ENCODE measurements at places on chromosomes 3 and 15.

- H3K36me3 ChIP-seq: no peaks in the 10 kb centered on the region
- peaks cover 13% of the 10 kb centered on the region for H3K4me1 ChIP-seq
- H3K4me3 ChIP-seq: no peak overlapping the region
- DNase-seq: no peak
- no peaks in the 10 kb centered on the region for H3K27me3 ChIP-seq
- no peak overlapping the region for H3K27ac ChIP-seq
These were observed 38.8 kb upstream of the IQSEC1 start for GRCh38 chr3:13111873-13112520.

DNA sequence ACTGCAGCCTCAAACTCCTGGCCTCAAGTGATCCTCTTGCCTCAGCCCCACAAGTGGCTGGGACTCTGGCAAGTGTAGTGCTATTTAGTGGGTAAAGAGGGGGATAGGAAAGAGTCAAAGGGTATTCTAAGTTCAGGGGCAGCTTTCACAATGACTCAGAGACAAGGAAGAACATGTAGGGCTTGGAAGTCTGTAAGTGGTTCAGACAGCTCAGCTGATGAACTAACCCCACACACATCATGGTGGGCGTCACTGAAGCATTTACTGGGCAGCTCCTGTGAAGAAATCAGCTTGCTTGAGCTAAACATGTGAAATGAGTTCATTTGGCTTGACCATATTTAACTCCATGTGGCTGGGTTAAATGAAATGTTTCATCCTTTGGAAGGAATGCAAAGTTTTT is 34.6 kb upstream of the THSD4 start:
- H3K27ac ChIP-seq: no peak overlapping the region
- no peak overlapping the region for H3K4me3 ChIP-seq
- DNase-seq: no peak
- no peaks in the 10 kb centered on the region for H3K4me1 ChIP-seq
- H3K36me3 ChIP-seq: no peaks in the 10 kb centered on the region
- H3K27me3 ChIP-seq: peaks cover 8% of the 10 kb centered on the region

GRCh38 chr3:46183330-46183729 is 24.8 kb downstream of the CCR1 start:
- no peak overlapping the region for H3K4me3 ChIP-seq
- no peaks in the 10 kb centered on the region for H3K4me1 ChIP-seq
- no peak for DNase-seq
- H3K36me3 ChIP-seq: no peaks in the 10 kb centered on the region

DNA sequence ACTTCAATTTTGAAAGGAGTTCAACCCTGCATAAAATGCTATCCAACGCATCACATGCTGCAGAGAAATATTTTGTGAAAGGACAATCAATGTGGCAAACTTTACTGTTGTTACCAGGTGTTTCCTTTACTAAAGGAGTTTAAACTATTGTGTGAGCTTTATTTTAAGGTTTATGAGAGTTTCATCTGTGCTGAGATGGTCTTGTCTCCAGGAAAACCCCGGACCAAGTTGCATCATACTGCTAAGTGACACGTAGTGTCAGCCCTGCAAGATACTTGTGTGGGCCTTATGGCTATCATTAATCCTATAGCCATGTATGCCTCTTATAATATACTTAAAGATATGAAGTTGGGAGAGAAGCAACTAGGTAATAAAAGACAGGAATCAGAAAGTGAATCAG is 94.5 kb upstream of the EPHA6 start:
- no peaks in the 10 kb centered on the region for H3K27me3 ChIP-seq
- no peaks in the 10 kb centered on the region for H3K4me1 ChIP-seq
- DNase-seq: no peak
- no peak overlapping the region for H3K4me3 ChIP-seq
- no peak overlapping the region for H3K27ac ChIP-seq
- H3K36me3 ChIP-seq: no peaks in the 10 kb centered on the region

GRCh38 chr3:128343287-128344051 is 123.2 kb downstream of the DNAJB8 start:
- H3K36me3 ChIP-seq: peaks cover 25% of the 10 kb centered on the region
- H3K4me1 ChIP-seq: no peaks in the 10 kb centered on the region
- no peaks in the 10 kb centered on the region for H3K27me3 ChIP-seq
- no peak overlapping the region for H3K27ac ChIP-seq
- H3K4me3 ChIP-seq: no peak overlapping the region
- DNase-seq: no peak

DNA sequence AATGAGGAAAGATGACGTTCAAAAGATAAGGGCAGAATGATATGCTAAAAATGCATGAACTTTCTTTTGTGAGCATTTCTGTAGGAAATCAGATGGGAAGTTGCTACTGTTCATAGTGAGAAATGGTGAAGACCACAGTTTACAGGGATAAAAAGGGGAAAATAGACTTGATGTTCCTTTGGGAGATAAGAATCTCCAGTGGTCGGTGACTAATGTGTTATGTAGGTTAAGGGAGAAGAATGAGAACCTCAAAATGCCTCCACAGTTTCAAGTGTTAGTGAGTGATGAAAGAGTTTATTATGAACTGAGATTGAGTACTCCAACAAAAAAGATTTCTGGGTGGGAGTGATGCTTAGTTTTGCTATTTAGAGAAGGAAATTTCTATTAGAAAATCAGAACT is 247.2 kb downstream of the LSAMP start:
- DNase-seq: no peak
- no peak overlapping the region for H3K27ac ChIP-seq
- no peaks in the 10 kb centered on the region for H3K4me1 ChIP-seq
- H3K4me3 ChIP-seq: no peak overlapping the region
- H3K36me3 ChIP-seq: no peaks in the 10 kb centered on the region

GRCh38 chr3:177538750-177539730 is 341.8 kb upstream of the TBL1XR1 start:
- H3K27me3 ChIP-seq: no peaks in the 10 kb centered on the region
- peaks cover 27% of the 10 kb centered on the region for H3K4me1 ChIP-seq
- H3K36me3 ChIP-seq: no peaks in the 10 kb centered on the region
- peak; percentile 58 for DNase-seq
- H3K27ac ChIP-seq: peak overlapping the region; percentile 31
- peak overlapping the region; percentile 19 for H3K4me3 ChIP-seq

- no peak overlapping the region for H3K4me3 ChIP-seq
- H3K36me3 ChIP-seq: no peaks in the 10 kb centered on the region
- H3K4me1 ChIP-seq: peaks cover 3% of the 10 kb centered on the region
- H3K27ac ChIP-seq: no peak overlapping the region
These were observed 46.2 kb upstream of the PPP4R2 start for GRCh38 chr3:72950372-72950771.

- H3K36me3 ChIP-seq: no peaks in the 10 kb centered on the region
- H3K4me3 ChIP-seq: no peak overlapping the region
- H3K4me1 ChIP-seq: no peaks in the 10 kb centered on the region
- no peak for DNase-seq
- H3K27me3 ChIP-seq: no peaks in the 10 kb centered on the region
- no peak overlapping the region for H3K27ac ChIP-seq
These were observed 249.6 kb upstream of the COL8A1 start for GRCh38 chr3:99388780-99389179.

DNA sequence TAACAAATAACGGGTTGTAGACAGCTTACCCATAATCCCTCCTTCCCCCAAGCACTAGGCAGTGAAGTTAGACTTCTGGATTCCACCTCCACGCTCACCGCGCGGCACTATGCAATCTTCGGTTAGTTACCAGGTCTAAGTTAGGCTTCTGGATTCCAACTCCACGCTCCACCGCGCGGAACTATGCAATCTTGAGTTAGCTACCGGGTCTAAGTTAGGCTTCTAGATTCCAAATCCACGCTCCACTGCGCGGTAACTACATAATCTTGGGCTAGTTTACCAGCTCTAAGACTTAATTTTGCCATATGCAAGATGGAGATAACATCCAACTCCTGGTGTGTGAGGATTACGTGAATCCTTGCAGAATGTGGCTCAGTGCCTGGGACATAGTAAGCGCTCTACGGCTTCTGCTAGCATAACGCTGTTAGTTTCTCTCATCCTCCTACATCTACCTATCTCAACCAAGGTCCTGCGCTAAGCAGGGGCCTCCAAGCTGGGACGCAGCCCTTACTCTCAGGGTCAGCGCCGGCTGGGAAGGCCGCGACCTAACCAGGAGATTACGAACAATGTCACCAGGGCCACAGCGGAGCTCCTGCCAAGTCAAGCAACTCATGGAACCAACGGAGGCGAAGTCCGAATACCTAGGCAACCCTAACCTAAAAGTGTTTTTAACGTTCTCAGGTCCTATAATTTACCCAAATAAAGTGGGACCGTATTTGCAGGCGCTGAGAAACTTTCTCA is 497 bp upstream of the RPLP1 start:
- peak; percentile 15 for DNase-seq
- H3K27me3 ChIP-seq: no peaks in the 10 kb centered on the region

- DNase-seq: no peak
- no peak overlapping the region for H3K27ac ChIP-seq
These were observed 155.0 kb downstream of the EPHA3 start for GRCh38 chr3:89262309-89262929.

GRCh38 chr3:135853981-135854380 is 111.5 kb upstream of the PPP2R3A start:
- no peaks in the 10 kb centered on the region for H3K36me3 ChIP-seq
- no peak for DNase-seq
- no peak overlapping the region for H3K27ac ChIP-seq
- H3K4me1 ChIP-seq: no peaks in the 10 kb centered on the region
- no peak overlapping the region for H3K4me3 ChIP-seq

Measured in CD4-positive, alpha-beta T cell (primary cell).